ENCODE measurements at places on chromosomes 6 and 20.

- DNase-seq: no peak
Observed at GRCh38 chr6:108565893-108566292, 5.2 kb downstream of the FOXO3 start.

GRCh38 chr20:10802236-10802635, 128.4 kb upstream of the JAG1 start:
- no peak for DNase-seq

- no peak for DNase-seq
Observed at GRCh38 chr6:166930354-166930891, 25.9 kb downstream of the RNASET2 start.

GRCh38 chr6:105038259-105038658, 81.4 kb downstream of the LIN28B start:
- no peak for DNase-seq

GRCh38 chr20:14632906-14633305, 295.5 kb upstream of the FLRT3 start:
- DNase-seq: no peak
